Astrocyte (in vitro differentiated cells and primary cell): ENCODE measurements at places on chromosomes 1 and 21. TPM values are rescaled to one million over a fixed set of nuclear protein-coding genes. Genes with fewer than 3 reads are reported as not detected.
A peak's percentile ranks its signal among the peaks of the same experiment; 100 is the strongest.

The SLC44A5 gene
- 1.6 and 2.2 TPM in 2 replicates for total RNA-seq

The LYPD8 gene
- not detected in 2 replicates for total RNA-seq

The INTS7 gene
- 14.7 and 14.9 TPM in 2 replicates for total RNA-seq

The MIXL1 gene
- total RNA-seq, result 0.16 TPM in 1 of 2 replicates, not detected in the other

The LORICRIN gene
- not detected in 2 replicates for total RNA-seq

The TDRD5 gene
- not detected in 2 replicates for total RNA-seq

The SCAMP3 gene
- total RNA-seq, result 68.9 and 70.3 TPM in 2 replicates

GRCh38 chr1:198934901-198935305 is 296.1 kb downstream of the PTPRC start:
- H3K27me3 ChIP-seq, result no peaks in the 10 kb centered on the region
- peaks cover 10% of the 10 kb centered on the region for H3K4me1 ChIP-seq
- H3K27ac ChIP-seq, result peak overlapping the region; percentile 96
- H3K36me3 ChIP-seq, result no peaks in the 10 kb centered on the region
- peak overlapping the region; percentile 98 for H3K4me3 ChIP-seq

DNA sequence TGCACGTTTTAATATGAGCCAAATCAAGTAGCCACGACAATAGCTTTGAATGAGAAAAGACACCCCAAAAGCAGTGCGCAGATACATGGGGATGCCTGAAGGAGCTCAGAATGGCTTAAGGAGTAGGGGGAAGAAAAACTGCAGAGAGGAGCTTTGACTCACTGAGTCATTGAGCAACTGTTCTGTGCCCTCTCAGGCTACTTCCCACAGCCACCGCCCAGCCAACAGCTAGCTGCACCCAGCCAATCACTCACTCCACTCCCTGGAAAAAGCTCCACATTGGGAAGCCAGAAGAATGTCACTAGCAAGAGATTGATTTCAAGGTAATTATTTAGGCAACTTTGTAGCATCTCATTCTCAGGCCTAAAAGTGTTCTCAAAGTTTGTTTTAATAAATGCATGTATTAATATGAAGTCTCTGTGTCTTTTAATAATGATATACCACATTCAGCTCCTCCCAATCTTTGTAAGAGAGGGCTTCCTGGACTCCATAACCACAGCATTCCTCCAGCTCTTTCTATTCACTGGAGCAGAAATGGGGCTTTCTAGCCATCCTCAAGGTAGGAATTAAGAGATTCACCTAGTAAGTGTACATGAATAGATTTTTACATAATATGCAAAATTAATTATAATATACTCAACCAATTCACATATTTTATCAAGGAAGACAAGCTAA is 16.8 kb downstream of the DUSP10 start:
- H3K36me3 ChIP-seq, result no peaks in the 10 kb centered on the region
- peak overlapping the region; percentile 43 for H3K27ac ChIP-seq
- peaks cover 36% of the 10 kb centered on the region for H3K4me1 ChIP-seq
- H3K4me3 ChIP-seq, result no peak overlapping the region
- DNase-seq, result peak; percentile 85
- H3K27me3 ChIP-seq, result no peaks in the 10 kb centered on the region

DNA sequence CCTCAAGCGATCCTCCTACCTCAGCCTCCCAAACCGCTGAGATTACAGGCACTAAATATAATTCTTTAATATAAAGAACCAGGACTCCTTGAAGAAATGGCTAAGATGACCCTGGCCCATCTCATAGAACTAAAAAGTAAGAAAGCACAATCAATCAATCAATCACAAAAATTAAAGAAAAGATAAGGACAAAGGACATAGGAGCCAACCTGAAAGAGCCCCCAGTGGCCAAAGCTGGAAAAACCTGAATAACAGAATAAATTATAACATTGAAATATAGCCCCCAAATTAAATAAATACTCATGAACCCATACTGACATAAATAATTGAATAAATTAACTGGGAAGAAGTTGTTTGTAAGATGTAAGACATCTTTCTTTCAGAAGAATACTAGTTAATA is 8.9 kb downstream of the NUP210L start:
- DNase-seq, result no peak
- no peak overlapping the region for H3K27ac ChIP-seq
- H3K4me3 ChIP-seq, result no peak overlapping the region

DNA sequence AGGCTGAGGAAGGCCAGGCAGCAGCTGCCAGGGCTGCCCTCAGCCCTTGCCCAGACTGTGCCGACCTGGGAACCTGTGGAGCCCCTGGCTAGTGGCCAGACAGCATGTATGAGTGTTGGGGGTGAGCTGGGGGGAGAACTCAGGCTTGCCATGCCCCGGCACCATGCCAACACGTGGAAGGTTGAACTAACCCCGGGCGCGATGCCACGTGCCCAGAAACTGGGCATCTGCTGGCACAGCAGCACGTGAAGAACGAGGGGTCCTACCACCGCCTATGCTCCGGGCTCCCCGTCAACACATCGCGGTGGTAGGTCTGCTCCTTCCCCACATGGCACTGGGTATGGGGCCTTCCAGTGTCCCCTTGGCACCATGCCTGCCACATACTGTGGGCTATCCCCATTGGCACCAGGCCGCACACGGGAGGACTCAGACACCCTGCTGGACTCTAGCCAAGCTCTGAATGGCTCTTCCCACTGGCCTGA is 68.7 kb downstream of the CASZ1 start:
- no peak for DNase-seq
- no peak overlapping the region for H3K4me3 ChIP-seq
- no peaks in the 10 kb centered on the region for H3K36me3 ChIP-seq
- no peak overlapping the region for H3K27ac ChIP-seq
- H3K27me3 ChIP-seq, result peaks cover 7% of the 10 kb centered on the region

DNA sequence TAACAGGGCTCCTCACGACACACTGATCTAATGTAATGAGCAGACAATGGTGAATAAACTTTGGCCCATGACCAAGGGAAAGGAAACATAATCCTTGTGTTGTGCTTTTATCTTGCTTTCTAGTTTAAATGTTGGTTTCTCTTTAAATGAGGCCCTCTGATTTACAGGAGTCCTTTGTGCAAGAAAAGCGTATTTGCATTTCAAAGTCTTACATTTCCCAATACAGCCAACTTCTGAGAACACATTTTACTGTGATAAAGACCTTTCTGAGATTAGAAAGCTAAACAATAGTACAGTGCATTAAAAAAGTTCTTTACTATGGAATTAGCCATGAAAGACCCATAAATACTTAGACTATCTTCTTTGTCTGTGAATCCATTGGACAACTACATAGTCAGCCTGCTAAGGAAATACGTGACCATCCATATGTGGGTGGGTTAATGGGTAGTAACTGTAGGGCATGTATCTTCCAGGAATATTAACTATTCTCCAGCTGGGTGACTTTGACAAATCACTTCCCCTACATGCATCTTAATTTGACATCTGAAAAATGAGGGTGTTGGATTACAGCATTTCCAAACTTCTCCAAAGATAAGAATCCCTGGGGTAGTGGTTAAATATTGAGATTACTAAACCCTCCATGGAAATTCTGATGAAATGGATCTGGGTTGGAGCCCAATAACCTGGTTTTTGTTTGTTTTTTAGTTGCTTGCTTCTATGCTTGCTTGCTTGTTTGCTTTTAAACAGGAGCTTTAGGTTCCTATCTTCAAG is 50.3 kb upstream of the USP1 start:
- H3K36me3 ChIP-seq, result no peaks in the 10 kb centered on the region
- H3K4me3 ChIP-seq, result no peak overlapping the region

DNA sequence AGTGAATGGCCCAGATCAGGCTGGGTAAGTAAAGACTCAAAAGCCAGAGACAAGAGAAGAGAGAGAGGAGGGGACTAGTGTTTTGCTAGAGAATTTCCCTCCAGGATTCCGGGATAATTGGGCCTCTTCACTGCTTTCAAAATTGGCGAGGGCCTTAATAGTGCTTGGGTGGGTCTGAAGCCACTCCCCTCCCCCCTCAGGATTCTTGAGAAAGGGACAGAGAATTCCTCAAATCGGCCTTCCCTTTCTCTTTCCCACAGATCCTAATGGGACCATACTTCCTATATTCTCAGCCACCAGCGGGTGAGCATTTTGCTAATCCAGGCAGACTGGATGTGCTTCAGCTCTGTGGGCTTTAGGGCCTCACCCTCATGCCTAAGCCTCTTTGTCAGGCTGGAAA is 11.9 kb downstream of the SFN start:
- no peak overlapping the region for H3K4me3 ChIP-seq
- peaks cover 12% of the 10 kb centered on the region for H3K36me3 ChIP-seq
- DNase-seq, result no peak
- peaks cover 3% of the 10 kb centered on the region for H3K4me1 ChIP-seq

GRCh38 chr1:115183721-115184259 is 94.5 kb upstream of the TSPAN2 start:
- H3K27ac ChIP-seq, result no peak overlapping the region
- no peaks in the 10 kb centered on the region for H3K36me3 ChIP-seq
- no peaks in the 10 kb centered on the region for H3K27me3 ChIP-seq
- DNase-seq, result peak; percentile 18

- no peaks in the 10 kb centered on the region for H3K36me3 ChIP-seq
- H3K4me3 ChIP-seq, result no peak overlapping the region
- DNase-seq, result no peak
- H3K4me1 ChIP-seq, result peaks cover 2% of the 10 kb centered on the region
Measured at GRCh38 chr1:204250428-204251030, 36.7 kb upstream of the GOLT1A start.

- no peaks in the 10 kb centered on the region for H3K27me3 ChIP-seq
- H3K4me1 ChIP-seq, result peaks cover 37% of the 10 kb centered on the region
- peak overlapping the region; percentile 95 for H3K27ac ChIP-seq
- H3K4me3 ChIP-seq, result no peak overlapping the region
- peak; percentile 80 for DNase-seq
- H3K36me3 ChIP-seq, result no peaks in the 10 kb centered on the region
Measured at GRCh38 chr1:225657462-225657989, 4.6 kb upstream of the ENAH start.

GRCh38 chr1:155651861-155652661 is 36.5 kb downstream of the YY1AP1 start:
- H3K27ac ChIP-seq, result no peak overlapping the region
- no peak overlapping the region for H3K4me3 ChIP-seq
- no peaks in the 10 kb centered on the region for H3K36me3 ChIP-seq
- no peaks in the 10 kb centered on the region for H3K27me3 ChIP-seq

DNA sequence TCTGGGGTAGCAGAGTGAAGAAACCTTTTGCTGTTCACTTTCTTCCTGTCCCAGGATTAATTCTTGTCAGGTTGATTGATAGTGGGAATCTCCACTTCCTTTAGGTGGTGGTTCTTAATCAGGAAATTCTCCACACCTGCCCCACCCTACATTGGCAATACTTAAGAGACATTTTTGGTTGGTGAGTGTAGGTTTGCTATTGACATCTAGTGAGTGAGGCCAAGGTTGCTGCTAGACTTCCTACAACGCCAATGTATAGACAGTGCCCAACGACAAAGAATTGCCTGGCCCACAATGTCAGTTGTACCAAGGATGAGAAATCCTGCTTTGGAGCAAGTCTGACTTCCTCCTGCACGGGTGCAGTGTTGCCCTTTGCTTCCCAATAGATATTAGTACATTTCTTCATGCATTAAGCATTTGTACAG is 38.5 kb downstream of the MAP3K7CL start:
- DNase-seq, result peak; percentile 55
- H3K4me1 ChIP-seq, result peaks cover 14% of the 10 kb centered on the region
- peaks cover 22% of the 10 kb centered on the region for H3K36me3 ChIP-seq
- no peaks in the 10 kb centered on the region for H3K27me3 ChIP-seq
